ENCODE measurements at places on chromosomes 2 and 18. TPM values are rescaled to one million over a fixed set of nuclear protein-coding genes. Genes with fewer than 3 reads are reported as not detected.

The SCTR gene
- total RNA-seq: not detected

The DNAH6 gene
- total RNA-seq: under 0.01 TPM

The HOXD9 gene
- total RNA-seq: not detected

The TIA1 gene
- 115 TPM for total RNA-seq

DNA sequence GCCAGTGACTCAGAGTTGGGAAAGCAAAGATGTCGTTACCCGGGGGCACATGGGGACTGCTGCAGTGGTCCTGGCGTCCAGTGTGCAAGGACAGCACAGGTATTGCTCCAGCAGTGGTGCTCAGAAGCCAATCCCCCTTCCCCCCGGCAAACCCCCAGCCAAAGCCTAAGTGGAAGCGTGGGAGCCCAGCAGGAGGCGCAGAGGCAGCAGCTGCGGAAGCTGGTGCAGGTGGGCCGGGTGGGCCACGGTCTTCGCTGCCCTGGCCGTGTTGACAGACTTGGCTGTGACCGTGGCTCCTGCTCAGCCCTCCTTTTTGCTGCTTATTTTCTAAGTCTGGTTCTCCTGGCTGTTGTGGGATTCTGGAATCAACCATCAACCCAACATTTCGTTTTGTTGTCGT lies 369.8 kb upstream of the ST6GAL2 start:
- no peaks in the 10 kb centered on the region for H3K36me3 ChIP-seq
- H3K4me1 ChIP-seq: no peaks in the 10 kb centered on the region
- no peak overlapping the region for H3K27ac ChIP-seq
- DNase-seq: no peak

DNA sequence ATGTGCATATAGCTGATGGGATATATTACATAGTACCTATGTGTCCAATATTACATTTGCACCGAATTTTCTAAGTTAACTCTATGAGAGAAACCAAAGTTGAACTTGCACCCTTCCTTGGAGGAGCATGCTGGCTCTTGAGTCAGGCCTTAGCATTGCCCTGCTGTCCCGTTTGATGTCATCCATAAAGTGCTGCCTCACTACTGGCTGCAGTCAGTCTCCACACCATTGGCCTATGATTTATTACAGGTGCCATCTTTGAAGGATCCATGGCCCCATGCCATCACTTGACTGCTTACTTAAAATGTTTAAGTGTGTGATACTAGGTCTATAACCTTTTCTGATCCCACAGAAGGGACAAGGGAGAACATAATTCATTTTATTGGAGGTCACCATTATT lies 249.3 kb upstream of the RBBP8 start:
- no peaks in the 10 kb centered on the region for H3K36me3 ChIP-seq
- H3K27ac ChIP-seq: no peak overlapping the region
- H3K4me1 ChIP-seq: no peaks in the 10 kb centered on the region
- no peak overlapping the region for H3K4me3 ChIP-seq
- H3K27me3 ChIP-seq: no peaks in the 10 kb centered on the region
- DNase-seq: no peak

DNA sequence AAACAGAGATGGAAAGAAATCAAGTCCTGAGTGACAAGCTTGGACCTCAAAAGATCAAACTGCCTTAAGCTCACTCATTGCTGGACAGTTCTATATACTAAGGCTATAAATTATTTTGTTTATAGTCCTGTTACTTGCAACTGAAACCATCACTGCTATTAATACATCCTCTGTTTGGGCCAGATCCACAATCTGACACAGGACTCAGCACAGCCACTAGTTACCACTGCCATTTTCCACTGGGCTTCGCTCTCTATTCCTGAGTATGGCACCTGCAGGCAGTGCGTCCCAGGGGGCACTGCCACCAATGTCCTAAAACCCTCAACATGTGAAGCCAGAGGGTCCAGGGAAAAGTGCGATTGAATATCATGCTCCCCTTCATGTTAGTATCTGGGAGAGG lies 52.3 kb downstream of the CYP26B1 start:
- H3K4me1 ChIP-seq: no peaks in the 10 kb centered on the region
- H3K27me3 ChIP-seq: no peaks in the 10 kb centered on the region
- no peaks in the 10 kb centered on the region for H3K36me3 ChIP-seq

- peak; percentile 85 for DNase-seq
- H3K4me3 ChIP-seq: no peak overlapping the region
- H3K36me3 ChIP-seq: no peaks in the 10 kb centered on the region
- H3K27ac ChIP-seq: no peak overlapping the region
- H3K27me3 ChIP-seq: peaks cover 18% of the 10 kb centered on the region
- peaks cover 3% of the 10 kb centered on the region for H3K4me1 ChIP-seq
Observed at GRCh38 chr2:233209533-233210171, 41.8 kb upstream of the ATG16L1 start.

DNA sequence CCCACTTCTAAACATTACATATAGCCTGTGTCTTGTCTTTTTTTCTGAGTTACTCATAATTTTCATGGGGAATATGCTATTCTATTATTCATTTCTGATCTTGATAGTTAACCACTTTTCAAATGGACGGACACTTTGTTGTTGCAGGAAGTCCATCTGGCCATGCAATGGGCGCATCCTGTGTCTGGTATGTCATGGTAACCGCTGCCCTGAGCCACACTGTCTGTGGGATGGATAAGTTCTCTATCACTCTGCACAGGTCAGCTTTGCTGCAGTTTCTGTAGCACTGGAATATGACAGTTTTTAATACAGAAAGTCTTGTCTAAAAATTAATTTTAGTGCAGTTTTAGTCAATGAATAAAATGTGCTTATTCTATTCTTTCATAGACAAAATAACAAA lies 3.3 kb downstream of the G6PC2 start:
- H3K27me3 ChIP-seq: peaks cover 5% of the 10 kb centered on the region
- no peak overlapping the region for H3K27ac ChIP-seq
- H3K4me1 ChIP-seq: no peaks in the 10 kb centered on the region
- H3K36me3 ChIP-seq: no peaks in the 10 kb centered on the region

- H3K27ac ChIP-seq: no peak overlapping the region
- DNase-seq: no peak
- no peaks in the 10 kb centered on the region for H3K27me3 ChIP-seq
- no peaks in the 10 kb centered on the region for H3K36me3 ChIP-seq
Observed at GRCh38 chr18:63316612-63317555, 2.7 kb downstream of the BCL2 start.

GRCh38 chr2:75326645-75327044 lies 127.3 kb upstream of the TACR1 start:
- no peak for DNase-seq
- H3K36me3 ChIP-seq: no peaks in the 10 kb centered on the region
- no peak overlapping the region for H3K27ac ChIP-seq
- no peaks in the 10 kb centered on the region for H3K27me3 ChIP-seq
- no peaks in the 10 kb centered on the region for H3K4me1 ChIP-seq

GRCh38 chr18:12921178-12921577 lies 26.6 kb upstream of the SEH1L start:
- H3K27ac ChIP-seq: no peak overlapping the region
- no peak for DNase-seq
- H3K4me3 ChIP-seq: no peak overlapping the region
- H3K4me1 ChIP-seq: no peaks in the 10 kb centered on the region
- H3K36me3 ChIP-seq: no peaks in the 10 kb centered on the region
- H3K27me3 ChIP-seq: no peaks in the 10 kb centered on the region

GRCh38 chr2:124683536-124684428 lies 658.7 kb downstream of the CNTNAP5 start:
- H3K4me1 ChIP-seq: no peaks in the 10 kb centered on the region
- H3K27ac ChIP-seq: no peak overlapping the region
- H3K27me3 ChIP-seq: no peaks in the 10 kb centered on the region
- H3K4me3 ChIP-seq: no peak overlapping the region

Measured in fibroblast of lung (primary cell).